ENCODE measurements at places on chromosomes 4 and X.

DNA sequence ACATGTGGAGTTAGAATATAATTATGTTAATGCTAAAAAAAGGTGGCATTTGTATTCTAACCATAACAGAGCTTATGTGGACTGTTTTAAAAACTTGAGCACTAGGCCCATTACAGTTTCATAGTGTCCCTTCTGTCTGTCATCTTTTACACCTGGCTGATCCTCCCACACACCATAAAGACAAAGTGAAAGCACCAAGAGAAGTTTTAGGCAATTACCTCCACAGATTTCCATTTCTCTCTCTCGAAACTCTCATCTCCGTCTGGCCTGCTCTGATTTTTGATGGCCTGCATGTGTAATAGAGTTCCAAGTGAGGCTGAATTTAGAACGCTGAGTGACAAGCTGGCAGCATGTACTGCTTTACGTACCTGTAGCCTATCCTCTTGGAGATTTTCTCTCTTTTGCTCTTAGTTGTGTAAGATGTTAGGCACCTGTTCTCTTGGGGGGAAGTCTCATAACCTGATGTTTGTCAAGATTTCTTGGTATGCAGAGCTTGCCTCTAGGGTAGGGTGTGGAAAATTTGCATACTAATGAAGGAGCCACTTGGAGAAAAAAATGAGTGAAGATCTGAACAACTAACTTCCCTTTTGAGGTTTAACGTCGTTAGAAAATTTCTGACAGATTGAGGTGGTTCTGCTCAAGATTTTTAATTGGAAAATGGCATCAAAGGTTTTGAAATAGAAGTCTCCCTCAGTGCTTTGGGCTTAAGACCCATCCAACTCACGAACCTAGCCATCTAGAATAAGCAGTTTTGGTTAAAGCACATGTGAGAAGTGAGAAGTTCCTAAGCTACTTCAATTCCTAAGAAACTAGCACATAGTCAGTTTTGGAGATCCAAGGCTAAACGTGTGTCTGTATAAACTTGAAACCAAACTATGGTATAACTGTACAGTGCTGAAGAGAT, 57.6 kb upstream of the RAP1GDS1 start:
- DNase-seq, result no peak

DNA sequence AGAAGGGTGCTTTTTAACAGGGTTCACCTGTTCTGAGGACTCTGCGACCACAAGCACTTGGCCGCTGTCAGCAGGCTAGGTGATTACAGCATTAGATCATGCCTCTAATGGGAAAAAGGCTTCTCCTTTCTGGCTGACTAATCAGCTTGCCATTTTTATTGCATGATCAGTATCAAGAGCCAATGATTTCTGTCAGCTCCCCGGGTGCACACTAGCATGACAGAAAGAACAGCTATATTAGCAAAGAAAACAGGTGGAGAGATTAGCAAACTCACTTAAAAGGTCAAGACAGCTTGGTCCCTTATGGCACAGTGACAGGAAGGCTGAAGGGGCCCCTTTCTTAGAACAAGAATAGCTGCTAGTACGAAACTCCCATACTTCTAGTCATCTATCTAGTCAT, 170.0 kb downstream of the SMIM20 start:
- DNase-seq, result no peak

GRCh38 chr4:138736362-138736761, 279.2 kb upstream of the NOCT start:
- no peak for DNase-seq

GRCh38 chr4:175833574-175834311, 21.7 kb upstream of the GPM6A start:
- DNase-seq, result no peak

GRCh38 chr4:7516773-7517144, 82.0 kb upstream of the PSAPL1 start:
- DNase-seq, result no peak

DNA sequence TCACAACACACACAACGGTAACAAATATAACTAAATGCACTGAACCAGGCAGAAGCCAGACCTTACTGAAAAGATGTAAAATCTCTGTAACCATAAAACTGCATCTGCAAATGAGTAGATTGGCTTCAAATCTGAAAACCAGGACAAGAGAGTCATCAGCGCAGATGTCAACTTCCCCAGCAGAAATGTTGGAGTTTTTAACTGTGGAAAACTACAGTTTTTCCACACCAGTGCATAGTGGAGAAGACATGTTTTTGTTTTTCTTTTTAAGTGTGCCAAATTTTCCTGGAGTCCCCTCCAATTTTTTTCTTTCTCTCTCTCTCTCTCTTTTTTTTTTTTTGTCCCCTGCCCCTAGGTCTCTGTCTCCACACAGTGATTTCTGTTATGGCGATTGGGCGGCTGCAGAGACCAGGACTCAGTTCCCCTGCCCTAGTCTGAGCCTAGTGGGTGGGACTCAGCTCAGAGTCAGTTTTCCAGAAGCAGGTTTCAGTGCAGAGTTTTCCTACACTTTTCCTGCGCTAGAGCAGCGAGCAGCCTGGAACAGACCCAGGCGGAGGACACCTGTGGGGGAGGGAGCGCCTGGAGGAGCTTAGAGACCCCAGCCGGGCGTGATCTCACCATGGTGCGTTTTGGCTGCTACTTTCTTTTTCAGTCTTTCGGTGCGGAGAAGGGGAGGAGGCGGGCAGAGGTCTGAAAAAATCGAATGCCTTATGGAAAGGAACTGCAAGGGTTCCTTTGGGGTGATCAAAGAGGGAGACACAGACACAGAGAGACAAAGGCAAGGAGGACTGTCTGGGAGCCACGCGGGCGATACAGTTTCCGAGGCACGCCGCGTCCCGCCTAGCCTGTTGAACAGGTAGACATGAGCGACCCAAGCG, at the start of gene GUCY1A1:
GUCY1A1 (plus strand) TSS at position 505 of the 878 bp plus-strand sequence. CDS start 30,020 bp downstream, outside the sequence.
- DNase-seq, result no peak

GRCh38 chr4:1855333-1856070, 454 bp downstream of the LETM1 start:
- DNase-seq, result peak; percentile 50

GRCh38 chr4:28686618-28687017, 1826.0 kb downstream of the STIM2 start:
- no peak for DNase-seq
